Bronchial smooth muscle cell (primary cell): ENCODE measurements at places on chromosomes 13 and 19. TPM values are rescaled to one million over a fixed set of nuclear protein-coding genes. Genes with fewer than 3 reads are reported as not detected.

SERP2 gene
- total RNA-seq = 10.6 and 11.0 TPM in 2 replicates

SYNGR4 gene
- total RNA-seq = not detected in 2 replicates

LACC1 gene
- total RNA-seq = 4.7 and 8.2 TPM in 2 replicates

C19orf85 gene
- total RNA-seq = not detected in 2 replicates

MAB21L1 gene
- 0.86 and 3.0 TPM in 2 replicates for total RNA-seq

DIRAS1 gene
- total RNA-seq = 2.0 and 7.2 TPM in 2 replicates

TMEM161A gene
- total RNA-seq = 18.8 and 22.2 TPM in 2 replicates

PSG3 gene
- total RNA-seq = not detected in 2 replicates

KIR3DL2 gene
- not detected in 2 replicates for total RNA-seq

SNRPD2 gene
- total RNA-seq = 843 and 916 TPM in 2 replicates

ZNF30 gene
- total RNA-seq = 3.1 and 3.3 TPM in 2 replicates

ZNF845 gene
- total RNA-seq = 6.8 and 7.1 TPM in 2 replicates

AMH gene
- total RNA-seq = 0.16 and 0.17 TPM in 2 replicates

COX6B2 gene
- total RNA-seq = 0.16 TPM in 1 of 2 replicates, not detected in the other

DLL3 gene
- under 0.01 and 0.16 TPM in 2 replicates for total RNA-seq

CACNG6 gene
- total RNA-seq = 0.34 and 0.47 TPM in 2 replicates

IRGC gene
- total RNA-seq = not detected in 2 replicates
